Stimulated activated CD8-positive, alpha-beta memory T cell treated with anti-CD3 and anti-CD28 coated beads, Interleukin-15, amount 100 ng/mL, for 48 hours (primary cell): ENCODE measurements at places on chromosomes 7 and 10.

DNA sequence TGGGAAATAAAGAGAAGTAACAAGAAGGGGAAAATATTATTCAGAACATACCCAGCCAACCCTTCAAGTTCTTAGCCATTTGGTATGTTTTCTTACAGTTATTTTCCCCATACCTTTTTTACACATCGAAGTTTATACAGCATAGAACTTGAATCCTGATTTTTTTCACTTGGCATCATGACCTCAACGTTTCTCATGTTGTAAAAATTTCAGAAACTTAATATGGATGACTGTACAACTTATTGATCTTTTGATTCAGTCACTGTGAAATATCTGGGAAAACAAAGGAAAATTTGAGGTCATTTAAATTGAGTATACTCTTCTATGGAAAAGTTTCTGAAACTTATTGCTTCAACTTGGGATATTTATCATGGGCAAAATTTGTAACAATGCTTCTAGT, 103.6 kb upstream of the FAM171A1 start:
- DNase-seq = no peak

DNA sequence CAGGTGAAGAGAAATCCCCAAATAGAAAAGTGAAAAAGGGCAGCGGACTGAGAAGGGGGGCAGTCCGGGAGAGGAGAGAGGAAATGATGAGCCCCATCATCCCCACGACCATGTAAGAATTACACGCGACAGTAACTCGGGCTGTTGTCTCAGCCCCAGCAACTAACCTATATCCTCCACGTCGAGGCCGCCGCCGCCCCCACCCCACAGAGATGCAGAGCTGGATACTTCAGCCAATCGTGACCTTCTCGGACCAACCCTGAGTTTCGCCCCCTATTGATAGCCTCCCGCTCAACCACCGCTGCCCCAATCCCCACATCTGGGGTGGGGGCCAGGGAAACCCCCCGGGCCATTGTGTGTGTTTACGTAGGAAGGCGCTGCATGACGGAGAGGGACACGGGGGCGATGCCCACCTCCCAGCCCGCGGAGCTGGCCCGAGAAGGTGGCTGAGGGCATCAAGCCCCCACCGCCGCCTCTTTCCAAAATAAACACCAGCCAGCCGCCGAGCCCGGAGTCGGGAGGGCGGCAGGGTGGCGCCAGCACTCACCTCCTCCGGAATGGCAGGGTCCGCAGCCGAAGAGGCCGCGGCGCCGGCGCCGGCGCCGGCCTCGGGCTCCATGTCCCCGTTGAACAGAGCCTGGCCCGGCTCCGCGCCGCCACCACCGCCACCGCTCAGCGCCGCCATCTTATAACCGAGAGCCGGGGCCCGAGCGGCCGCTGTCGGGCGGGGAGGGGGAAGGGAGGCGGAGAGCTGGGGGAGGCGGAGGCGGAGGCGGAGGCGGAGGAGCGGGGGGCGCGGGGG, 509 bp downstream of the BRAF start:
- DNase-seq = peak; percentile 46

GRCh38 chr7:117011419-117012260, 58.3 kb downstream of the ST7 start:
- DNase-seq = no peak

- DNase-seq = no peak
These were observed 742.0 kb upstream of the IGFBP3 start for GRCh38 chr7:46663025-46663424.

- no peak for DNase-seq
These were observed 115.9 kb upstream of the CACUL1 start for GRCh38 chr10:118870467-118871243.

DNA sequence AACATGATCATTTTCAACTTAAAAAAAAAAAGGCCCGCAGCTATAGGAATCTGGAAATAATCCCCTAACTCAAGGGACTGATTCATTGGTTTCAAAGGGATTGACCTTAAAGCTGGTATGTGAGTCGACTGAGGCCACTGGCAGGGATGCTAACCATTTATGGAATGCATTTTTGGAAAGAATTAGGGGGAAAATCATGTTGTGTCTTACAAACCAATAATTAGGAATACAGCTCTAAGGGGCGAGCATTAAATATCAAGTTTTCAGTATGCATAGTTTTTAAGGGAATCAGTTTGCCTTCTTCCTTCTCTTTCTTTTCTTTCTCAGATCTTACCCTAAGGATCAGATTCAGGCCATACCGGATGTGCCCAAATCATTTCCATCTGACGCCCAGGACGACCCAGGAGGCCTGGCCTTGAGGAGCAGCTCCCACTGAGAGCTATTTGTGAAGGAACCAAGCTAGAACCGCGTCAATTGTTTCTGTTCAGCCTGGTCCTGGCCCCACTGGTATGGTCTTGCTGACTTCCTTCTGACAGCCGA, 48.7 kb downstream of the BPGM start:
- no peak for DNase-seq

DNA sequence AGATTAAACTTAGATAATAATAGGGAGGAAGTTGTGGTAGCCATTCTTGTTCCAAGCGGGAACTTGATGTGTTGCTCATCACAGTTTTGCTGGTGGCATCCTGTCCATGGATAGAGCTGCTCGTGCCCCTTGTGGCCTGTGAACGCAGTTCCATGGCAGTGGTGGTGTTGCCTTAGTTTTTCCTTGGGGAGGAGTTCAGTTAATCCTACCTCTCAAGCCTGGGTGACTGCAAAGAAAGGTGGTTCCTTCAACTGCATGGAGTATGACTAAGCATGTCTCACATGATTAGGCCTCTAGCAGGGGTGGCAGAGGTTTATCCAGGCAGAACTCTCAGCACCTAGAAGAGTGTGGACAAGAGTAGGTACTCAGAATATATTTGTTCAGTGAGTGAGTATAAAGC, 99.7 kb downstream of the MAPK8 start:
- DNase-seq = no peak

DNA sequence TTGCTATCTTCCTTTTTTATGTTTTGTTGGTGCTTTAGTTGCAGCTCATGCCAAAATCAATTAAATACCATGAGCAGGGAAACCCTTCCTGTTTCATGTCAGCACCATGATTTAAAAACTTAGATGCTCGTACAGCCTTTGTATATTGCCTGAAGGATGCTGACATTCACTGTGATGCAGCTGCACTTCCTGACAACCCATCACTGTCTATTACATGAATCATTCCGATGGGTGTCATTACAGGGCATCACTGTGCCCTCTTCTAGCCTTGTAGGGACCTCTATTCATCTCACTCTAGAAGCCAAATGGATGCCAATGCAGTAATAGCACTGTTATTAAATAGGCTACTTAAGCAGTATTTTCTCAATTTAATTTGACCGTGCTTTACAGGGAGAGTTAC, 18.3 kb upstream of the ITGB1 start:
- DNase-seq = no peak

- DNase-seq = no peak
These were observed 408.6 kb upstream of the PRKCQ start for GRCh38 chr10:6988654-6989053.

- peak; percentile 73 for DNase-seq
These were observed 17.1 kb upstream of the CPA1 start for GRCh38 chr7:130363026-130363847.

GRCh38 chr7:38929460-38930171, 20.6 kb upstream of the VPS41 start:
- no peak for DNase-seq

- DNase-seq = no peak
These were observed 228.9 kb downstream of the AGMO start for GRCh38 chr7:15332956-15333355.

DNA sequence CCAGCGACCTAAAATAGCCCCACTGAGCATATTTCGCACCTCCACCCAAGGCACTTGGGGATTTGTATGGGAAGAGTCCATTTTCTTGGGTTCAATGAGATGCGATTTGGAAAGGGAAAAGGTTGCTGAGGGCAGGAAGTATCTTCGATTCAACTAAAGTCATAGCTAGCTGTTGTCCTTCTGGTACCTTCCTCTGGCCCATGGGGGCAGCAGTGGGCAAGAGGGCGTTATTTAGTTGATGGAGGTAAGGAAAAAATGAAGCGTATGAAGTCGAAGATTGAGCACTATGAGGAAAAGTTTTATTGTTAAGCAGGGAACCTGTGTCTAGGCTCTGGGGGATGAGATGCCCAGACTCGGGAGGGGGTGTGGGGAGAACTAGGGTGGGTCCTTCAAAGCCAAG, 135.4 kb downstream of the EVX1 start:
- DNase-seq = no peak

- no peak for DNase-seq
These were observed 9.8 kb upstream of the SP8 start for GRCh38 chr7:20796500-20796899.

DNA sequence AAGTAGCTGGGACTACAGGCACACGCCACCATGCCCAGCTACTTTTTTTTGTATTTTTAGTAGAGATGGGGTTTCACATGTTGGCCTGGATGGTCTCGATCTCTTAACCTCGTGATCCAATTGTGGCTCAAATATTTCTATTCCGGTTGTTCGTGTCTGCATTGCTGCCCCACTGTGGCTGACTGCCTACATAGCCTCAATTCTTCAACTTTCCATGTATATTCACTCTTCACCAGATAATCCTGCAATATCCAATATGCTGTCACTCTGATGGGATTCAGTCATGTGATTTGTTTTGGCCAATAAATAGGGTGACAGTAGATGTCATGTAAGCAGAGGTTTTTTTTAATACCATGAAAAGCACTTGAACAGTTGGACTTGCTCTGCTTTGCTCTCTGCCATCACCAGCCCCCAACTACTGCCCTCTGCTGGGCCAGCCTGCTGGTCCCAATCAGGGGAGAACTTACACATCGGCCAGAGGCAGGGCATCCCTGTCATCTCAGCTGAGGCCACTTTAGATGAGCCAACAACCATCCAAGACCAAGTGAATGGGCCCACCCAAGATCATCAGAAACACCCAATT, 56.7 kb downstream of the NSUN6 start:
- no peak for DNase-seq

DNA sequence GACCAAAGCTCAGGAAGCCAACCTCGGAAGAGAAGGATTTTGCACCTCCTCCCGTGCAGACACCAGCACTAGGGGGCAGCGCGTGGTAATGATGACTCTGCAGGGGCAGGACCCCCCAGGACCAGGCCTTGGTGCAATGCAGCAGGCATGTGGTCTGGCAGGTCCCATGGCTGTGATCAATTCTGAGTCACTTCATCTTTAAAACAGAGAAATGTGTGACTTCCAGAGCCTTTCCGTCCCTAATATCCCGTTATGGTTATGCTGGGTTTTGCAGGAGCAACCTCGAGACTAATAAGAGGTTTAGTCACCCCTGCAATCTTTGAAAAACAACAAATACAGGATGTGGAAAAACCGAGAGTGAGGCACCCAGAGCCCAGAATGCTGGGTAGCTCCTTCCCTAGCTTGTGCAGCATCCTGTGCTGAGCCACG, 30.2 kb upstream of the GJD4 start:
- DNase-seq = no peak

GRCh38 chr10:78527296-78527695, 493.6 kb downstream of the RPS24 start:
- no peak for DNase-seq

GRCh38 chr10:103476046-103476768, 2.8 kb downstream of the CALHM3 start:
- DNase-seq = no peak

DNA sequence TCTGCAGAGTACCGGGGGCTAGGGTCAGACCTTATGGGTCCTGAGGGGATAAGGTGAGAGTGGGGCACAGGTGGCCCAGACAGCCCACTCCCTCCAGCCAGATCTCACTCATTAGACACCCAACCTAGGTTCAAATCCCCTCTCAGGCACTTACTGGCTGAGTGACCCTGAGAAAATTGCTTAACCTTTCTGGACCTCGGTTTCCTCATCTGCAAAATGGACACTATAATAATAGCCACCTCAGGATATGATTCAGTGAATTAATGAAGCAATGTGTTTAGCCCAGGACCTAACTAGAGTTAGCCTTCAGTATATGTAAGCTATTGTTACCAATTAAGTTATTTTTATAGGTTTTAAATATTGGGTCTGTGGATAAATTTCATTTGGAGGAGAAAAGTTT, 122.6 kb downstream of the RGS10 start:
- DNase-seq = no peak

GRCh38 chr7:128827971-128828711, 2.1 kb upstream of the FLNC start:
- DNase-seq = no peak

- no peak for DNase-seq
These were observed 48.1 kb downstream of the PARD3 start for GRCh38 chr10:34766811-34767494.

DNA sequence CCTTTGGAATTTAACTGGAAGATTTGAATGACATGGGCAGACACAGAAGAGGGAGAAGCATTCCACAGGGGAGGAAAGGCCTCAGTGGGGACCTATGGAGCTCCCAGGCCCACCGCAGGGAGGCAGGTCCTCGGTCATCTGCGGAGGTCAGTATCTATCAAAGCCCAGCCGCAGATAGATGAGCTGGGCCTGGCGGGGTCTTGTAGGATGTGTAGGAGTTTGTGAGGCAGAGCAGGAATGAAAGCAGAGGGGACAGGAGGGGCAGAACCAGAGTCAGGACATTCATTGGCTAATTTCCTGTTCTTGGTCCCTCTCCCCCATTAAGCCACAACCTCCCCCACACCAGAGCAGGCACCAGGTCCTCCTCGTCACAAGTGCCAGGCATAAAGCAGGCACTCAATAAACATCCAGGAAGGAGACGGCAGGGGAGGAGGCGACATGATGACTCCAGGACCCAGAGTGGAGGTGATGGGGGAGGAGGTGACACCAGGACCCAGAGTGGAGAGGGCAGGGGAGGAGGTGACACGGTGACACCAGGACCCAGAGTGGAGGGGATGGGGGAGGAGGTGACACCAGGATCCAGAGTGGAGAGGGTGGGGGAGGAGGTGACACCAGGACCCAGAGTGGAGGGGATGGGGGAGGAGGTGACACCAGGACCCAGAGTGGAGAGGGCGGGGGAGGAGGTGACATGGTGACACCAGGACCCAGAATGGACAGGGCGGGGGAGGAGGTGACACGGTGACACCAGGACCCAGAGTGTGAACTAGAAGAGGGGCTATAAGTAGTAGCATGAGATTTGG, 83.7 kb upstream of the PDGFA start:
- peak; percentile 51 for DNase-seq

GRCh38 chr7:31633894-31634494, 53.0 kb upstream of the PPP1R17 start:
- no peak for DNase-seq

DNA sequence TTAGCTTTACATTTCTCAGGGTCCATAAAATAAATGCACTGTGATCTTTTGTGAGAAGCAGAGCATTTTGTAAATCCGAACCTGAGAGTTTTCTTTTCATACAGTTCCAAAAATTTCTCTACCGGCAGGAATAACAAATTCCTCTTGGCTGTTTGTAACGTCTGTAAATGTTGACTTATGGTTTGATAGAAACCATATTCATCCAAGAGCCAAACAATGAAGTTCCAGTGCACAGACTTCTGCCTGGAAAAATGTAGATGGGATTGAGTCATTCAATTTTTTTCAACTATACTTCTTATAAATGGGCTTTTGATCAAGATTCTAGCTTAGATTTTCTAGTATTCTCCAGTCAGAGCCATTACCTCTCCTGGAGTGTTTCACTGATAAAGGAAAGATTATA, 530.6 kb downstream of the TFEC start:
- no peak for DNase-seq

GRCh38 chr7:36021367-36021766, 131.7 kb upstream of the EEPD1 start:
- no peak for DNase-seq
